ENCODE measurements at places on chromosomes 3 and 15. TPM values are rescaled to one million over a fixed set of nuclear protein-coding genes. Genes with fewer than 3 reads are reported as not detected.

- no peak for DNase-seq
Measured at GRCh38 chr15:41494190-41494921, 682 bp downstream of the ITPKA start.

DNA sequence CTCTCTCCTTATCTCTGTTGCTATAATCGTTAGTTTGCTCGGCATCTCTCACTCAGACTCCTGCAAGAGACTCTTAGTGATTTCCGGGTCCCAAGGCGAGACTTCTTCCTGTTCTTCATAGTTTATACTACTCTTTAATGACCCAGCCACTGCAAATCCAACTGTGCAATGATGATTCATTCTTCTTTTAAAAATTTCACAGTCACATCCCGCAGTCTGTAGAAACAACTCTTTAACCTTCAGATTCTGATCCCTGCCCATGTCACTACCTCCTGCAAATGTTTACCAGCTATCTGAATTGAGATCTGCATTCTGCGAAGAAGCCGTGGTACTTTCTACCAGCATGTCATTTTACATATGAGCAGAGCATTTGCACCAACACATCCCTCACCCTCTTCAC is 2.8 kb upstream of the VGLL3 start:
- peak; percentile 79 for DNase-seq

- no peak for DNase-seq
Measured at GRCh38 chr3:133563186-133563591, 10.3 kb upstream of the CDV3 start.

- DNase-seq = no peak
Measured at GRCh38 chr3:78967061-78967460, 800.7 kb downstream of the ROBO1 start.

DNA sequence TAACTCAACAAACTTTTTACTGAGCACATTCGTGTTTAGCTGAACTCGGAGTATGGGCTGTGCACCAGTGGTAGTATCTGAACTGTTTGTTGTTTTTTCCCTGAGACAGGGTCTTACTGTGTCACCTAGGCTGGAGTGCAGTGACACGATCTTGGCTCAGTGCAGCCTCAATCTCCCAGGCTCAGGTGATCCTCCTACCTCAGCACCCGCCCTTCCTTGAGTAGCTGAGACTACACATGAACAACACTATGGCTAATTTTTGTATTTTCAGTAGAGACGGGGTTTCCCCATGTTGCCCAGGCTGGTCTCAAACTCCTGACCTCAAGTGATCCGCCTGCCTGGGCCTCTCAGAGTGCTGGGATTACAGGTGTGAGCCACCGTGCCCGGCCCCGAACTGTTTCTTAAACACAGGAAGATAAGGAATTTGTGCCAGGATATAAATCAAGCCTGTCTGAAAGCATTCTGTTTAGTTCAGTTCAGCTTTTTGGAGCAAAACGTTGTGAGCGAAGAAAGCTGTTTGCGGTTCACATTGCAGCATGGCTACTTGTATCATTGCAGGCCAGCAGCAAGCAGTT is 40.4 kb upstream of the SKOR1 start:
- DNase-seq = no peak

GRCh38 chr15:77964193-77964592 is 113.3 kb downstream of the TBC1D2B start:
- DNase-seq = no peak

- DNase-seq = no peak
Measured at GRCh38 chr3:147649475-147649874, 240.3 kb downstream of the ZIC1 start.

DNA sequence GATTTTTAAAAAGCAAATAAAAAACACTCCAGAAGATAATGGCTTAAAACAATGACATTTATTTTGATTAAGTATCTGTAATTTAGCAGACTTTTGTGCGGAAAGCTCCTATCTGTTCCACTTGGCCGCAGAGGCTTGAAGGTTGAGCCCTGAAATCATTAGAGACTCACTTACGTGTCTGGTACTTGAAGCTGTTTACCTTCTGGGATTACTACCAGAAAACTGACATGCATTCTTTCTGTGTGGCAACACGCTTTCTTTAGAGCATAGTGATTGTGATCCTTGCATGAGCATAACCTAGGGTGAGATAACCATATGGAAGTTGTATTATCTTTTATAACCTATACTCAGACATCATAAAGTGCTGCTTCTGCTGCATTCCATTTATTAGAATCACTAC is 298.5 kb downstream of the SI start:
- no peak for DNase-seq

- peak; percentile 59 for DNase-seq
Measured at GRCh38 chr3:31010491-31010890, 116.0 kb upstream of the GADL1 start.

DNA sequence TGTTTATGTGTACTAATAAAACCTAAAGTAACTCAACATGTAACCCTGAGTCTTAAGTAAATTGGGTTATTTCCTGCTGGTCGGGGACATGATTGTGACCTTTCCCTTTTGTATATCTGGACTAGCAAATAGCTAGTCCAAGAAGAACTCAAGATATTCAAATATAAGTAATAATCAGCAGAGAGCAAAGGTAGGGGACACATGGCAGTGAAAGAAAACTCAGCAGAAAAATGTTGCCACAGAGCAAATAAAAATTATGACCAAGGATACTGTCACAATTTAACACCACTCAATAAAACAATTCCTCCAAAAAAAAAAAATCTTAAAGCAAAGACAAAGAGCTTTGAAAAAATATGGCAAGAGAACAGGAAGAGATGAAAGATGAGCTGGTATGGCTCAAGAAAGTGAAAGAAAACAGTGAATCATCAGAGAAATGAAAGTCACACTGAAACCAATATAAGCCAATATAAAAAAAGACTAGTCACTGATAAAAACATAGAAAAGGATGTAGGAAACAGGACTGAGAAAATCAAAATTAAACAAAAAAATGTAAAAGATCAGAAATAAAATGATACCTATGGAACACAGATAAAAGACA is 43.4 kb downstream of the HLTF start:
- peak; percentile 75 for DNase-seq

GRCh38 chr3:132228923-132229322 is 88.3 kb upstream of the ACP3 start:
- DNase-seq = no peak

- DNase-seq = peak; percentile 69
Measured at GRCh38 chr15:39828374-39828931, 45.8 kb upstream of the FSIP1 start.

- DNase-seq = no peak
Measured at GRCh38 chr3:44058868-44059203, 182.8 kb upstream of the TOPAZ1 start.

- no peak for DNase-seq
Measured at GRCh38 chr3:32488474-32489008, 14.1 kb downstream of the CMTM6 start.

DNA sequence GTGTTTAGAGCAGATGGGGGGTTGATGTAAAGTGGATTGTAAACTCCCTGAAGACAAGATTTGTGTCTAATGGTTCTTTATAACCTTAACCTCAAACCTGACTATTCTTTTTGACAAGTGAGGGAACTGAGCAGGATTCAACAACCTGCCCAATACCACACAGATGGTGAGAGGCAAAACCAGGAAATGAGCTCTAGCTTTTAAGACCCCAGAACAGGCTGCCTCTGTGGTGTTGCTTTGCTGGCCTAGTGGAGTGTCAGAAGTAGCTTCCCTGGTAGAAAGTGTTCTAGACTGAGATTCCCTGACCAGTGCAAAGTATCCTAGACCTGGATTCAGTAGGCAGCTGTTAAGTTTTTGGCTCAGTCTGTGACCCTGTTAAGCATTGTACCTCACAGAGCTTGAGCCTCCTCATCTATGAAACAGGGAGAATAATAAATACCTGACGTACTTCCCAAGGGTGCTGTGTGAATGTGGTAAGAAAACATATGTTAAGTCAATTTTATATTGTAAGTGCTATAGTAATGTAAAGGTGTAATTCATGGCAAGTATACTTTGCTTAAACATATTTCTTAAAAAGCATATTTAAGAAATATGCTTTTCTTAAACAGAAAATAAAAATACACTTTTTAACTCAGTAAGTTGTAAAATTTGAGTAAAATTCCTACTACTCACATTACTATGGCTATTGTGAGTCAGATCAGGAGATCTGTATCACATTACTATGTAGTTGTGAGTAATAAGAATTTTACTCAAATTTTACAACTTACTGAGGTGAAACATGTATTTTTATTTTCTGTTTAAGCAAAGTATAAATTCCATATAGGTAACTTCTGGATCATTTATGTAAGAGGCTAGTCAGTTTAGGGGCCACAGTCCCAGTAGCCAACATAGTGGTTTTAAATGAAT is 8.8 kb downstream of the GPR87 start:
- no peak for DNase-seq

GRCh38 chr3:161042023-161042501 is 63.1 kb downstream of the B3GALNT1 start:
- no peak for DNase-seq

DNA sequence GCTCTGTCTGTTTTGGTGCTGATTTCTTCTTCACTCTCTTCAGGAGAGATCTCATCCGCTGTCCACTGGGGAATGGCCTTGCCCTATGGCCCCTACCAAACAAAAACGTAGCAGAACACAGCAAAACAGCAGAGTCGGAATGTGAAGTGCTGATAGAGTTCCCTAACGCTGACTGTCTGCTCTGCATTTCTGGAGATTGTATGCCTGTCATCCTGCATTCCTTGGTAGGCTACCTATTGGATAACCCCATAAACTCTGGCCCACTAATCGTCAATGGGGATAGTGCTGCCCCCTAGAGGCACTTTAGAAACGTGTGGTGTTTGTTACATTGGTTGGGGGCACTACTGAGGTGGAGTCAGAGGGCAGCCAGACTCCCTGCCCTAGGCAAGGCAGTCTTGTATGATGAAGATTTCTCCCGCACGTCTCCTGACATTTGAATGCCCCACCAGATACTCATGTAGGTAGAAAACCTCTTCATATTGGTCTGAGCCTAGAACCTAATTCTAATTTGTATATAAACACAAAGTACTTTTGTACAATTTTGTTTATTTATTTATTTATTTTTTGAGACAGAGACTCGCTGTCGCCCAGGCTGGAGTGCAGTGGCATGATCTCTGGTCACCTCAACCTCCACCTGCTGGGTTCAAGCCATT is 15.6 kb upstream of the MAGEF1 start:
- DNase-seq = peak; percentile 83

DNA sequence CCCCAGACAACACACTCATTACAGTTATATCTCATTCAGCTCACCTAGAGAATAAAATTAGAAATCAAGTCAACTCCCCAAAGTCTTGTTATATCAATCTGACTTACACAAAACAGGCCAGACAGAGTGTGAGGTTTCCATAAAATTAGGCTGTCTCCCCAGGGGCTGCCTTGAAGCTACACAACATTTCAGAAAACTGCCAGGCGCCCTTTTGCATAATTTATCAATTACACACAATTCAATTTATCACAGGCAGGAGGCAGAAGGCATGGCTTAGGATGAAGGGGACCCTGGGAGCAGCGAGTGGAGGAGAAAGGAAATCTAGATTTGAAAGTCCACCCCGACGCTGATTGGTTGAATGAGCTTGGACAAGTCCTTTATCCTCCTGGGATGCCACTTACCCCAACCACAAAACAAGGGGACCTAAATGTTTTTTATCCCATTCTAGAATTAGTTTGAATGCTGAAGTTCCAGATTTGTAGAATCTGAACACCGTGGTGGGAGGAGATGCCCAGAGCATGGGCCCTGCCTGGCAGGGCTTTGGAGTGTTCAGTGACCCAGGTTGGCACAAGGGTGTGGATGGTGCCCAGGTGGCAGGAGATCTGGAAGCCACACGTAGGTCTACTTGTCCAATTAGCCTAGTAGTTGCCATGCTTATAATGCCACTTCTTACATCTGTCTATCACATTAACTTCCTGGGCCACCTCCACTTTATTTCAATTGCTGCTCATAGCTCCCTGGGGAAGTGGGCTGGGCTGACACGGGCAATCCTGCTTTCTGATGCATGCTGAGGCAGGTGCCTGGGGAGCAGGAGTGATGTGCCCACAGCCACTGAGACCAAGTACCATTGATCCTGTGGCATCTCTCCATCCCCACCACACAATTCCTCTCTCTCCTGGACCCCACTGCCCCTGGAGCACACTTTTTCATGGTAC is 119.8 kb upstream of the TLE3 start:
- DNase-seq = no peak

- no peak for DNase-seq
Measured at GRCh38 chr15:69662645-69663000, 210.0 kb downstream of the RPLP1 start.

GRCh38 chr15:86917361-86917671 is 837.6 kb downstream of the AGBL1 start:
- DNase-seq = no peak

- DNase-seq = no peak
Measured at GRCh38 chr15:42274702-42274989, 1.4 kb upstream of the TMEM87A start.

DNA sequence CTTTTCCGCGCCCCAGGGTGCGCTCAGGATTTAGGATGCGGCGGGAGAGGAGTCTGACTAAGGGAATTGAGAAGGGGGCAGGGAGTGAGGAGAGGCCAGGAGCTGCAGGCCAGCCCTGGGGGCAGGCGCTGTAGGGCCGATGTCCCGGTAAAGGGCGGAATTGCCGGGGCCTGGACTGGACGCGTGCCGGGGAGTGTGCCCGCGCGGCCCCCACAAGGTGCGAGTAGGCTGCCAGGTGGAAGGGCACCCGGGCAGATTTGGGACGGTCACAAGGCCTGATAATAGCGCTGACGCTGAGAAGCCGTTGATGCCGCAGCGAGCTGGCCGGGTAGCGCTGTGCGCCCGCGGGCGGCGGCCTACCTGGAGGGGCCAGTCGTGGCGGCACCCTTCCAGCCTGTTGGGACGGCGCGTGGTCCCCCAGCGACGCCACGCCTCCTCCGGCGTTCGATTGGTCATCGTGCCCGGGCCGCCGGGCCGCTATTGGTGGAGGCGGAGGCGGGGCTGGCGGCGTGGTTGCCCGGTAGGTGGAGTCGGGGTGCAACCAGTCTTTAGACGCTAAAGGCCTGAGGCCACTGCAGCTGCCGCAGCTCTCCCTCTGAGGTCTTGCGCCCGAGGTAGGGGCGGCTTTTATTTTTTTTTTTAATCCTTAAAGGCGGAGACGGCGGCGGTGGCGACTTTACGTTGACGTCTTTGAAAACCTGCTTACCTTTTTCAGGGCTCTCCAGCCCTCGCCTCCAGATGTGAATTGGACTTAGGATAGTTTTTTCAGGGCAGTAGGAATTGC is 903 bp downstream of the SLC25A38 start:
- peak; percentile 89 for DNase-seq

DNA sequence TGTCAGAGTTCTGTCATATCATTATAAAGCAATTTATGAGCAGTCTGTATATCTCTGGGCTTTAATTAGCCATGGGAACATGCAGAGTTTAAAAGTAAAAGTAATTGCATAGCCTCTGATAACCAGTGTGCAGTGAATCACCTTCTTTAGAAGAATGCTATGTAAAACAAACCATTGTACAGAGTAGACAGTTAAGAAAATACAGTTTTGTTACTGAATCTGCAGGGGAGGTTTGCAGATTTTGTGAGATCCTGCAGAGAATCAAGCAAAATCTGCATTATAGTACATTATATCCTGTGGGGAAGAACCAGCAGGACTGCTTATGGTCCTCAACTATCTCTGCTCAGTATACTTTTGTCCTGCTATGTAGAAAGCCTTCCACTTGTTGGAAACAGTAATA is 396.2 kb upstream of the NAALADL2 start:
- DNase-seq = no peak

Gene A4GNT
- total RNA-seq = not detected

Gene XCR1
- 0.06 TPM for total RNA-seq

Gene ARHGAP31
- 7.7 TPM for total RNA-seq

Gene CCRL2
- total RNA-seq = 5.3 TPM

Gene ATP10A
- 0.69 TPM for total RNA-seq

Gene LMOD3
- 4.6 TPM for total RNA-seq

Measured in LHCN-M2 (cell line).